ENCODE measurements at places on chromosomes 16 and 17. TPM values are rescaled to one million over a fixed set of nuclear protein-coding genes. Genes with fewer than 3 reads are reported as not detected.

Gene RAB26
- not detected for polyA plus RNA-seq

Gene HNF1B
- not detected for polyA plus RNA-seq

- peaks cover 19% of the 10 kb centered on the region for H3K4me1 ChIP-seq
- no peak for DNase-seq
- H3K4me3 ChIP-seq = no peak overlapping the region
- H3K27me3 ChIP-seq = no peaks in the 10 kb centered on the region
- H3K27ac ChIP-seq = no peak overlapping the region
Measured at GRCh38 chr16:57413301-57413730, 8.7 kb downstream of the CCL17 start.

- H3K27me3 ChIP-seq = no peaks in the 10 kb centered on the region
- no peak overlapping the region for H3K4me3 ChIP-seq
Measured at GRCh38 chr16:4572715-4573114, 16.6 kb downstream of the C16orf96 start.

Gene KIF19
- polyA plus RNA-seq = not detected

DNA sequence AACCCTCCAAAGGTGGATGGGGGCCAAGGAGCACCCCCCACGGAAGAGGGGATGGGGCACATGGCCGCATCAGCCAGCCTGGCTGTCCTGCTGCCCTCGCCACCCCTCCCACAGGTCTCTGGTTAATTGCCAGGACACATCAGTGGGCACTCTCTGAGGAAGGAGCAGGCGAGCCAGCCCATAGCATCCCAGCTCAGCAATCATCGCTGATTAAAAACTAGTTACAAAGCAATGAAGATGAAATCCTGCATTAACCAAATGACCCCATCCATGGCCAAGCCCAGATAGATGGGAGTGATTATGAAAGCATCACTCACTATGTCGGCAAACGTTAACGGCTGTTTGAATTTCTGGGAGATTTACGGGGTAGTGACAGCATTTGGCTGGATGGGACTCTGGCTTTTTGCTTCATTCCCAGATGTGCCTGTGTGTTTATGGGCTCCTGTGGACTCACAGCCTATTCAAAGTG is 45.3 kb downstream of the CCDC182 start:
- no peak for DNase-seq
- H3K4me1 ChIP-seq = peaks cover 8% of the 10 kb centered on the region
- H3K27ac ChIP-seq = no peak overlapping the region

Measured in CD14-positive monocyte (primary cell).